ENCODE measurements at places on chromosomes 6 and 20. TPM values are rescaled to one million over a fixed set of nuclear protein-coding genes. Genes with fewer than 3 reads are reported as not detected.

- ATAC-seq, result no peak
These were observed 546.6 kb downstream of the CD83 start for GRCh38 chr6:14664112-14664601.

GRCh38 chr6:15234068-15234758, 11.7 kb upstream of the JARID2 start:
- no peak for ATAC-seq

GRCh38 chr20:24916412-24916811, 32.7 kb upstream of the CST7 start:
- ATAC-seq, result no peak

GRCh38 chr20:52493171-52493721, 301.7 kb upstream of the ZFP64 start:
- no peak for ATAC-seq

- ATAC-seq, result peak; percentile 66
These were observed 201.9 kb downstream of the PLCB4 start for GRCh38 chr20:9270831-9271230.

GRCh38 chr20:11020712-11021111, 346.9 kb upstream of the JAG1 start:
- no peak for ATAC-seq

GRCh38 chr6:151914484-151914883, 107.0 kb downstream of the ESR1 start:
- no peak for ATAC-seq

GRCh38 chr6:80667006-80667405, 560.5 kb downstream of the BCKDHB start:
- no peak for ATAC-seq

DNA sequence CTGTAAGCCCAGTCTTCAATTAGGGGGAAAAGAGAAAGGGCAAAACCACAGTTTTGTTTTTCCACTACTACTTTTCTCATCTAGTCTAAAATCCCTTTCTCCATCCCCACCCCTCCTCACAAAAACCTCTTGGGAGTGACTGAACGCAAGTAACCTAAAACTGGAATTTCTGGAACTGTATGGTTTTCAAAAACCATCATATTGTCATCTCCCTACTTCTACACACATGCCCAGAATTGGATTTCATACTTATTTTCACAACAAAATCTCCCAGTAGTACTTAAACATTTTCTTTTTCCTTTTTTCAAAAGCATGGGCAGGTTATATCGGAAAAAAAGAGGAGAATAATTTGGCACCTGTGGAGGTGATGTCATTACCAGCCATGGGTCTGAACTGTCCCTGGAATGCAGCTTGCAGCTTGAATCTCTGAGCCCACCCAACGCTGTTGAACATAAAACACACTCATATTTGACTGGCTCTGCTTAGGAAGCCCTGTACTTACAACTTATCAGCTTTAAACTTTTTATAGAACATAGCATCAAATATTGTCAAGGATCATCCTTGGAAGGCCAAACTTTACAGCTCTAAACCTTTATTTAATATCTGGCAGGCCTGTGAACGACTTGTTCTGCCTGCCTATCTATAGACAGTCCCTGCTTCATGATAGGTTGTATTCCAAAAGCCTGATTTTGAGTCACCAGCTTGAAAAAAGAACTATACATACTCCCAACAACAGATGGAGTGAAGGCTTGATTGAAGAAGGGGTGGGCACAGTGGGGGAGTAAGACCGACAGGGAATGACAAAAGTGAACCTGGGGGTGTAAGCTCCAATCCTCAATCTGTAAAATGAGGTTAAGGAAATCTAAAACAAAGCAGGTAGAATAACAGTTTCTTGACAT, 59.3 kb downstream of the EPB41L2 start:
- no peak for ATAC-seq

DNA sequence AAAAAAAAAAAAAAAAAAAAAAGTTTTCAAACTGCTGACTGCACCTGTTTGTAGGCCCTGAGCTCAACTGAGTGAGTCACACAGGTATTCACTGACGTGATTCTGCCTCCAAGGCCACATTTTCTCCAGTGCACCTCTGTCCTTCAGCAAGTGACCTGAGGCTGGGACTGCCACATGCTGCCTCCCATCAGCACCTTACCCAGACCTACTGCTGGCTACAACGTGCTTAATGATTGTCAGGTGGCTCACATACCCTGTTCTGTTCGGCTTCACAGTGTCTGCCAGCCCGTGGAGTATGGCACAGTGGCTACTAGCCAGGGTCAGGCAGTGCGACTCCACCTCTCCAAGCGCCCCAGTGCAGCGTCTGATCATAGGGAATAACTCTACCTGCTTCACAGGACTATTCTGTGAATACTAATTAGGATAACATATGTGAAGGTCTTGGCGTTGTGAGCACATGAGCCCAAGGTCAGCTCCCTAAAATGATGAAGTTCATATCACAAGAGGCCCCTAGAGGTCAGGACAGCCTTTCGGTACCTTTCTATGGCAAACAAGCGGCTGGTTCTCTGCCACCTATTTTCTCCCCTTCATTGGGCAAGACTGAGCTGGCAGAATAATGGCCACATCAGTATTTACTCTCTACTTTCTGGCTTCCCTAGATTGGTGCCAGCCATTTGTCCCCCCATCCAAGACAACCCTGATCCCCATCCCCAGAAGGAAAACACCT, 28.1 kb downstream of the RIPOR3 start:
- ATAC-seq, result no peak

GRCh38 chr6:7085911-7086310, 21.9 kb upstream of the RREB1 start:
- ATAC-seq, result no peak

DNA sequence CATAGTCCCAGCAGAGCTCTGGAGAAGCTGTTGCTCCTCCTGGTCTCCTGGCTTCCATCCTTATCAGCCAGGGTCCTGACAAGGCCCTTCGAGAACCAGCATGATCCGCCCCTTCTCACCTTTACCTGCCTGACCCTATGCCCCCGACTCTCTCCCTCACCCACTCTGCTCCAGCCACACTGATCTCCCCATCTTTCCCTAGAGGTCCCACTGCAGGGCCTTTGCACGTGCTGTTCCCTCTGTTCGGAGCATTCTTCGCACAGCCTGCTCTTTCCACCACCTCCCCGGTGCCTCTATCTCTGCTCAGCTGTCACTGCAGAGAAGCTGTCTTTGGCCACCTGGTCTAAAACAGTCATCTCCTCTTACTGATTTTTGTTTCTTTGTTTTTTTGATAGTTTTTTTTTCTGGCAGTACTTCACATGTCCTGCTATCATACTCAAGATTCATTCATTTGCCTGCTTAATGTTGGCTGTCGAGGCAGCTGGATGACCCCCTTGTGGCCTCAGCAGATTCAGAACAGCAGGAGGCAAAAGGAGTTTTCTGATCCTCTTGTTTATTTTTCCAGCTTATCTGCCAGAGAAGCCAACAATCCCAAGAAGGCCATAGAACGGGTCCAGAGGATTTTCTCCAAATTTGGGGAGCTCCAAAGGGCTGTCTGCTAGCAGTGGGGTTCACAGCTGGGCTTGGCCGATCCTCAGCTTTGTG, 1.6 kb upstream of the PTGIS start:
- ATAC-seq, result no peak

- ATAC-seq, result no peak
These were observed 127.9 kb upstream of the NXT1 start for GRCh38 chr20:23222531-23223200.

DNA sequence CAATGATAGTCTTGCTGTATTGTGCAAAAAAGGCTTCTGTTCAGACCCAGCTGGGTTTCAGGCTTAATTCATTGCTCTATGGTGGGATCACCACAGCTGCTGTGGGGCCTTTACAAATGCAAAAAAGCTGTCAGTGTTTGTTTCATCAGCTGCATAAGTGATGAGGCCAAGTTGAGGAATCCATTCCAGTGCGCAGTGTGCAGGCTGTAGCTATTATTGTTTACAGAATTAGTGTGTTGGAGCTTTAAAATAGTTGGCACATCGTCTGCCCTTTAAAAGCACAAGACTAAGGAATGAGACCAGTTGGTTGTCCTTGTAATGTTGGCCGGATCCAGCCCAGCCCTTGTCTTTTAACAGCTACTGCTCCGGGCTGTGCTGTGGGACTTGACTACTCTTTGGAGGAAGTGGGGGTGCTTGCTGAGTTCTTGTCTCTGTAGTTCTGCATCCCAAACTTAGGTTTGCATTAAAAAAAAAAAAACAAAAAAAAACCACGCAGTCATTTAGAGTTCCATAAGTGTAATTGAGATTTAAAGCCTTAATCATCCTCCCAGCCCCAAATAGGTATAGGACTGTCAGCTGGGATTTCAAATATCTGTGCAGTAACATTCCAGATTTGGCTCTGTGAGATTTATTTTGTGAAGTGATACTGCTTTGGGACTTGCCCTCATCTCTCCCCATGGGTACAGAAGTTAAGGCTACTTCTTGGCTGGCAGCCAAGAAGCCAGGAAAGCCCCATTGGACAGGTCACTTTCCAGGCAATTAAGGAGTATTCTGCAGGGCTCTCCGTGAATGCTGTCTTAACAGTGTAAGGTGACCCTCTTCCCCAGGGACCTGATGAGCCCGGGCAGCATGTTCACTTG, 19.3 kb downstream of the JARID2 start:
- no peak for ATAC-seq

GRCh38 chr6:143478479-143479062, 28.0 kb downstream of the PEX3 start:
- no peak for ATAC-seq

DNA sequence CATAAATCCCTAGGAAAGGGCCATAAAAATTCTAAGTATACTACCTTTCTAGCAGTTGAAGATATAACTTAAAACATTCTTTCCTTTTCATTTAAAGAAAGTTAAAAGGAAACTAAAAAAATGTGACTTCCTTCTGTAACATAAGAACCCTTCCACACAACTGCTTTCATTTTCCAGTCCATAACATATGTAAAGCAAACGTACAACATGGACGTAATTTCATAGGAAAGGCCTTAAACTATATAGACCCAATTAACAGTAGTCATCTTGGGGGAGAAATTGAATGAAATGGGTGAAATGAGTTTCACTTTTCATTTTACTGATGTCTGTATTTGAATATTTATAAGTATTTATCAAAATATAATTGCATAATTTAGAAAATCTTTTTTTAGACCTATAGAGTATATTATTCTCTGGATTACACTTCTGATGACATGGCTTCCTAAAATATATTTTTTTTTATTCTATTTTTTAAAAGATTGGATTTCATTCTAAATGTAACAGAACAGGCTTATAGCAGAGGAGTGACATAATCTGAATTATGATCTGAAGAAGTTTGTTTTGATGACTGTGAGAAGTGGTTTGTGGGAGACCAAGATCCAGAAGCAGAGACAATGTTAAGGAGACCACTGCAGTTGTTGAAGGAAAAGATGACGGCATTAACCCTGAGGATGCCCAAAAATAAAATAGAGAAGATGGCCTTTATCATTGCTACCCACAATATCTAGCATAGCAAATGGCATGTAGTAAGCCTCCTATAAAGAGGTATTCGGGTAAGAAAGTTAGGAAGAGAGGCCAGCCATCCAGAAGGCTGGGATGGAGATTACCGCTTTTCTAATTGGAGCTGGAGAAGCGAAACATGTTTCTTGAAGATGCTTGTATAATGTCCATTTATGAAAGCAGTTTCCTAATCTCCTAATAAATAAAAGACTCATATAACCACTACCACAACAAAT, 260.4 kb downstream of the PTPRK start:
- no peak for ATAC-seq

DNA sequence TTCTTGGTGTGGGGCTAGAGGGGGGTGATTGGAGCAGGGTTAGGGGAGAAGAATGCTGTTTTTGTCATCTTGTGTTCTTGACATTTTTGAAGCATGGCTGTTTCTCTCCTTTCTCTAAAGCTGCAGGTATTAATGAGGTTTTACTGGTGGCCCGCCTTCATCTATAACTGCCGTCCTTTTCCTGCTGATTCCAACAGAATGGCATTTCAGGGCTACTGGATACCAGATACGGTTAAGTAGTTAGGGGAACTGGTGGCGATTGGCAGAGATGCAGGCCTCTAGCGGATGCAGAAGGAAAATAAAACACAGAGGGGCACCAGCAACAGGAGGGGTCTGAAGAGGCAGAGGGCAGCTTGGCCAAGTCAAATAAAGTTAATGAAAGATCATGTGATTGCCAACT, 89.7 kb upstream of the EEF1E1 start:
- ATAC-seq, result no peak

GRCh38 chr6:66970373-66970772, 1263.3 kb upstream of the EYS start:
- ATAC-seq, result no peak

- no peak for ATAC-seq
These were observed 108.5 kb upstream of the NXT1 start for GRCh38 chr20:23242104-23242503.

- ATAC-seq, result no peak
These were observed 7.2 kb downstream of the KIF16B start for GRCh38 chr20:16566080-16566479.

- ATAC-seq, result no peak
These were observed 678.1 kb upstream of the MANEA start for GRCh38 chr6:94899191-94899590.

GRCh38 chr6:40328986-40329545, 258.1 kb downstream of the LRFN2 start:
- no peak for ATAC-seq

- ATAC-seq, result no peak
These were observed 10.5 kb downstream of the C20orf173 start for GRCh38 chr20:35518955-35519354.

- no peak for ATAC-seq
These were observed 3.3 kb downstream of the CEBPB start for GRCh38 chr20:50193836-50194421.

GRCh38 chr6:44390158-44390683, 2.7 kb downstream of the CDC5L start:
- ATAC-seq, result no peak

- no peak for ATAC-seq
These were observed 117.1 kb upstream of the EEF1E1 start for GRCh38 chr6:8219352-8219943.

The TRIM40 gene
- total RNA-seq, result not detected

The RANBP9 gene
- 45.6 TPM for total RNA-seq

The ADGB gene
- total RNA-seq, result not detected

The MAPK14 gene
- total RNA-seq, result 58.7 TPM

The MYBL2 gene
- total RNA-seq, result not detected

The AGER gene
- 1.8 TPM for total RNA-seq

The SGK2 gene
- 2.2 TPM for total RNA-seq

The EPPIN gene
- total RNA-seq, result not detected

The FHL5 gene
- total RNA-seq, result 11.4 TPM

The ZNF334 gene
- 0.66 TPM for total RNA-seq

The CFAP206 gene
- not detected for total RNA-seq

The SNAP91 gene
- 5.4 TPM for total RNA-seq

The TOX2 gene
- total RNA-seq, result 33.4 TPM

The GRIK2 gene
- 1.2 TPM for total RNA-seq

The DUSP15 gene
- total RNA-seq, result 8.2 TPM

The TCP11 gene
- not detected for total RNA-seq
